Heart left ventricle (tissue), 16 donors: ENCODE measurements at places on chromosomes 16 and 17.

DNA sequence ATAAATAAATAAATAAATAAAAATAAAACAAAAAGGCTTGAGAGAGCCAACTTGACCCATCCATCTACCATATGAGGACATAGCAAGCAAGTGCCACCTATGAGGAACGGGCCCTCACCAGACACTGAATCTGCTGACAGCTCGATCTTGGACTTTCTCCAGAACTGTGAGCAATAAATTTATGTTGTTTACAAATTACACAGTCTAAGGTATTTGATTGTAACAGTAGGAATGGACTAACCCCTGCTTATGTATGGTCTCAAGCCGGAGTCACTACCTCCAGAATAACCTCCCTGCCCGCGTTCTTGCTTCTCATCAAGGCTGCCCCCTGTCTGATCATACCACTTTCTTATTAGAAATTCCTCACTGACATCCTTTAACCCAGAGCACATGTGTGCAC is 9.9 kb downstream of the SLC5A11 start:
- H3K36me3 ChIP-seq, result no peaks in the 10 kb centered on the region
- H3K27ac ChIP-seq, result no peak overlapping the region
- no peak for DNase-seq
- peaks cover 7% of the 10 kb centered on the region for H3K4me1 ChIP-seq
- no peak overlapping the region for H3K4me3 ChIP-seq

DNA sequence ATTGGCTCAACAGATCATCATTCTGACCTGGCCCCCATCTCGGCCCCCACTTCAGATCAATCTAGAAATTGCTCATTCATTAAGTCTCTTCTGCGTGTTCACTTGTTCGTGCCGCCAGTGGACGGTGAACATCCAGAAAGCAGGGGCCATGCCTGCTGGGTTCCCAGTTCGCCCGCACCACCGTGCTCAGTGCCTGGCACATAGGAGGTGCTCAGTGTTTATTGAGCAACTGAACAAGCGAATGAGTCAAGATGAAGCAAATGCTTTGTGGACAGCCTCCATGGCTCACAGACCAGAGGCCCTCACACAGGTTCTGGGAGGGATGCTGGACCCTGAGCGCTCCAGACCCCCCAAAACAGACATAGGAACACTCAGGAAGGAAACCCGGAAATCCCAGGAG is 13.9 kb downstream of the BEAN1 start:
- no peaks in the 10 kb centered on the region for H3K4me1 ChIP-seq
- no peak overlapping the region for H3K4me3 ChIP-seq
- H3K27ac ChIP-seq, result no peak overlapping the region
- no peaks in the 10 kb centered on the region for H3K27me3 ChIP-seq
- H3K36me3 ChIP-seq, result no peaks in the 10 kb centered on the region

- H3K4me1 ChIP-seq, result no peaks in the 10 kb centered on the region
- H3K27me3 ChIP-seq, result no peaks in the 10 kb centered on the region
- DNase-seq, result no peak
- H3K36me3 ChIP-seq, result no peaks in the 10 kb centered on the region
- H3K27ac ChIP-seq, result no peak overlapping the region
Measured at GRCh38 chr16:47780213-47780875, 319.2 kb downstream of the PHKB start.

DNA sequence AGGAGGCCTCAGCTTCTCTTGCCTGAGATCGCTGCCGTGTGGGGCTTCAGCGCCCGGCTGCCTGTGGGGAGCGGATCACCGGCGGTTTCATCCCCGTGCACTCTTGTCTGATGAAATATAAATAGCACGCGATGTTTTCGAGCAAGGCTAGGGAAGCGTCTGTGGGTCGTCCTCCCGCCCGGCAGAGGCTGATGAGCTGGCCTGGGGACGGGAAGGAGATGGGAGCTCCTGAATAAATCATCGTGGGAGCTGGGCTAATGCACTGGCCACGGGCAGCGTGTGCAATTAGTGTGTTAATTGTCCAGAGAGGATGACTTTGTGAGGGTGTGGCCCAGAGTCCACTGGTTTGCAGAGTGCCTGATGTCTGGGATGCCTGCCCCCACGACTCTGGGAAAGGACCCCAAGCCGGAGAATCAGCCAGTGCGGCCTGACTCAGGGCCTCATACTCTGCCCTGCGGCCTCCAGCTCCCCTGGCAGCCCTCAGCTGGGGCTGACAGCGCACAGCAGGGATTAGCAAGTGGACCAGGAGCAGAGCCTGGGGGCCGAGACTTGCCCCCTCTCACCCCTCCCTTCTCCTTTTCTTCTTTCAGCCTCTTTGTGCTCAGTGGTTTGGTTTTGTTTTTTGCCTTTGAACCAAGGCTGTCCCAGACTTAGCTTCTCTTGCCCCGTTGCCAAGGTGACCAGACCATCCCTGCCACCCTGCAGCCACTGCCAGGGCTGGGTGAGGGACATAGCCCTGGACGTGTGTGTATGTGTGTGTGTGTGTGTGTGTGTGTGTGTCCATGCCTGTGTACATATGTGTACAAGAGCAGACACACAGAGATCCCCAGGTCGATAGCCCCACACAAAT is 21.4 kb downstream of the KCNJ12 start:
- no peaks in the 10 kb centered on the region for H3K4me1 ChIP-seq
- H3K27ac ChIP-seq, result no peak overlapping the region
- H3K27me3 ChIP-seq, result no peaks in the 10 kb centered on the region

DNA sequence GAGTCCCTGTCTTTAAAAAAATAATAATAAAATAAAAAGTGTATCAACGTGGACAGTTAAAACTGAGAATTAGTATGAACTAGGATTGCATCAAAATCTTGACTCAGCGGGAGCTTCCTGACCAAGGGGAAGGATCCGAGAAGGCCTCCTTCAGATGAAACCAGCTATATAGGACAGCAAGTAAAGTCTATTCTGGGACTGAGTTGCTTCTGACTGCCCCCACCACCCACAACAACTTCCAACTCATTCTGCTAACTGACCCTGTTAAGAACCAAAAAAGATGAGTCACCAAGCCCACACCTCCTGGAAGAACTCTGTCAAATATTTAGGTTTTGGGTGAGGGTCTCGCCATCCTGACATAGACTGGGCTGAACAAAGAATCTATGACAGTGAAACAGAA is 24.9 kb downstream of the MPP3 start:
- H3K27me3 ChIP-seq, result no peaks in the 10 kb centered on the region
- H3K27ac ChIP-seq, result no peak overlapping the region
- H3K4me3 ChIP-seq, result no peak overlapping the region
- peaks cover 19% of the 10 kb centered on the region for H3K36me3 ChIP-seq
